AG08396 (cell line): ENCODE measurements at places on chromosomes 13 and 19.

DNA sequence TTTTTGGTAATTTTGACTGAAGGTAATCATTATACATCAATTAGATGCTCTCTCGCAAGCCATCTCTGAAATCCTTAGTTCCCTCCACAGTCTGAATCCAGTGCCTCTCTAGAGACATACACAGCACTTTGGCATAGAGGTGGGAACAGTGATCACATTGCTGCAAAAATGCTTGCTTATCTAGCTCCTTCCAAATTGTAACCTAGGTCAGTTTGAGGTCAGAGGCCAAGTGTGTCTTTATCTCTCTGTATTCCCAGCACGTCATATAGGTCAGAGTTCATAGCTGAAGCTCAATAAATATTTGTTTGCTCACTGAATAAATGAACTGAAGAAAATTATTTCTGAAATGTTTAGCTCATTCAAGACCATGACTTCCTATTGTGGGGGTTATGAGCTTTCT lies 462.5 kb downstream of the DIAPH3 start:
- no peak for DNase-seq

- peak; percentile 17 for DNase-seq
Observed at GRCh38 chr19:53870485-53870844, 2.8 kb downstream of the MYADM start.

DNA sequence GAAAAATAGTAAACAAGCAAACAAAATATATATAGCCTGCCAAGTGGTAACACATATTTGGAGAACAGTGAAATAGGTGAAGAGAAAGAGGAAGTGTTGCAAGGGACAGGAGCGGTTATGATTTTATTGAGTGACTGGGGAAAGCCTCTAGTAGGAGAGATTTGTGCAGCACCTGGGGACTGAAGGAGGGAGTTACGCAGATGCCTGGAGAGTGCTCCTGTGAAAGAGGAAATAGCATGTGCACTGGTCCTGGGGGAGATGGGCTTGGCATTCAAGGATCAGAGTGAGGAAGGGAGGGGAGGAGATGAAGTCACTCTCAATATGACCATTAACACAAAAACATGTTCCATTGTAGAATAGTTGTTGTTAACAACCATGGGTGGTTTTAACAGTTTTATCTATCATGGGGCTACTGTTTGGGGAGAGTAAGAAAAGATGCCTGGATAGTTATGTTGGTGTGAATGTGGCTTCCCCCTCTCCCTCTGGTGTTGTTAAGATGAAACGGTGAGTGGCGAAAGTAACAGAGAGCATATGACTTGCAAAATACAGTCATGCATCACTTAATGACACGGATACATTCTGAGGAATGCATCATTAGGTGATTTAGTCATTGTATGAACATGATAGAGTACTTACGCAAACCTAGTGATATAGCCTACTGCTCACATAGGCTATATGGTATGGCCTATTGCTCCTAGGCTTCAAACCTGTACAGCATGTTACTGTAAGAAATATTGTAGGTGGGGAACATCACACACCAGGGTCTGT lies 251.7 kb upstream of the ARGLU1 start:
- DNase-seq: no peak

DNA sequence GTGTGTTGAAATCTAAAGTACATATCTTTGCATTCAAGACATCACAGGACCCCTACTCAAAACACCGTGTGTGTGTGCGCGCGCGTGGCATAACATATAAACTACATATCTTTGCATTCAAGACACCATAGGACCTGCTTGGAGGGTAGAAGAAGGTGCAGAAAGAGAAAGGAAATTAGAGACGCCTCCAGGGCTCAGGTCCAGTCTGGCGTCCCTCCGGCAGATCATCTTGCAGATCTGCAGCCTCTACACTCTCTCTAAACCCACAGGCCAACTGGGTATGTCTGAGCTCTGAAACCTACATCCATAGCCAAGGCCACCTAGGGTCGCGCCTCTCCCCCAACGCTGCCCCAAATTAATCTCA lies 659 bp upstream of the PAFAH1B3 start:
- no peak for DNase-seq

DNA sequence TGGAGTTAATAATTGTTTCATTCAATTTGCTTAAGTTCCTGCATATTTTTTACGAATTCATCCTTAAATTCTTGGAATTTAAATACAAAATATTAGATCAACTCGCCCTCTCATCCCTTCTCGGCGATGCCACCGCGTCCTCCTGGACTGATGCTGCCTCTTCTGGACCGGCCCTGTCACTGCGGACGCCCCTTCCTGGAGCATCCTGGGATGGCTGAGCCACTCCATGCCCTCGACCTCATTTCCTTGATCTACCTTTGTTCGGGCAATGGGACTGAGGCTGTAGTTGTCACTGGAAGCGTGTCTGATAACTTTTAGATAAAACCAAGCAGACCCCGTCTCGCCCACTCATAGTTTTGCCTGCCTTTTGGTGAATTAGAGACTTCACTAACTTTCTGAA lies 283.7 kb downstream of the TEX29 start:
- DNase-seq: no peak

DNA sequence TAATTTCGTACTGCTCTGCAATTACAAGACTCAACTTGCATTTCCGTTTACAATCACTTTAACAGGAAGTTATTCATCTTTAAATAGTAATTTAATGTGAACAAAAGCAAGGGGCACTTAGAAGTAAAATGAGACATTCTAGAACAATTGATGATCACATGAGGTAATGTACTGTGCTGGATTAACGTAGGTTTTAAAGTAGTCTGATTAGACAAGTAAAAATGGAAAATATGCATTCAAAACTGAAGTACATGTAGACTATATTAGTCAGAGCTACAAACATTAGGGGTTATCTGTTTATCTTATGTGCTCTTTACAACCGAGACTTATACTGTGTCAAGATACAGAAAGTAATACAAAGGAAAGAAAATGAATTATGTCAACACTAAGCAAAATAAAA lies 1528.0 kb downstream of the SLITRK5 start:
- DNase-seq: no peak

DNA sequence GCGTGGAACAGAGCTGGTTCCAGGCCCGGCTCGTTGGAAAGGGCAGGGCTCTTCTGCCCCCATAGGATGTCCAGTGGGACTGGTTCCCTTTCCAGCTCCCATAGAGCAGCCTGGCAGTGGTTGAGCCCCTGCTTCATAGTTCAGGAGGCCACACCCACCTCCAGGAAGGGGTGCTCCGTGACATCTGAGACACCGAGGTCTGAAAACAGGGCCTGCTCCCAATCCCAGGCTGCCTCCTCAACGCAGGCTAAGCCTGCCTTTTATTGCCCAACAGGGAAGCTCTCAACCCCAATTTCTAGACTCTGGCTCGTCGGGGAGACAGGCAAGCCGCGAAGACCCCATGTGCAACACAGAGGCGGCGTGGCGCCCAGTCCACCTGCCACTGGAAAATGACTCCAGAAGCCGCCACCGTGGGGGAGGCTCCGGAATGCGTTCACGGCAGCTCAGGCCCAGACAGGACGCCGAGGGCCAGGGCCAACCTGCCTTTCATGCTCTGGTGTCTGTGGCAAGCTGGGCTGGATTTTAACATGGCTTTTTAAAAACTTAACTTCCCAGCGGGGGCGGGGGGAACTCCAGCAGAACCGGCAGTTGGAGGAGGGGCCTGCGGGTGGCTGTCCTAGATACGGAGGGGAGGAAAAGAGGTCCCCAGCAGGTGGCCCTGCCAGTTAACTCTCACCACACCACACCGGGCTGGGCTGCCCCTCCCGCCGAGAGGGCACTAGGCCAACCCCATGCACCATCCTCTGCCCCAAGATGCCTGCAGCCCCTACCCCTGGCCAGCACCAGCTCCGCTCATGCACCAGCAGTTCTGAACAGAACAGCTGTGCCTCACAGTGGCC lies 17.9 kb upstream of the TINCR start:
- no peak for DNase-seq

DNA sequence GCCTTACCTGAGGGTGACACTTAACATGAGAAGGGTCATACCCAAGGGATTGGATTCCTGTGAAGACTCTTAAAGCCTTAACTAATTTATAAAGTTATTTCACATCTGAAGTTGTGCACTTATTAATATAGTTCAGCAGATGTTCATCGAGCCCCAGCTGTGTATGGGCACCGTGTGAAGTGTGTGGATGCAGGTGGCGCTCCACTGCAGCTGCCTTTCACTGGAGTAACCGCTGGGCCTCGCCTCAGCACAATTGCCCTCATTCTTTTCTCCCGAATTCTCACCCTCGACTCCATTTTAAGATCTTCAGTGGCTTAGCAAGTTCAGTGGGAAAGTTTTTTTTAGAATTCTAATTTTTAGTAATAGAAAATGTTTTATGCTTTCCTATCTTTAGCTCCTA lies 66.2 kb downstream of the DPY19L3 start:
- DNase-seq: no peak
